ENCODE measurements at places on chromosomes 6 and 20.

GRCh38 chr6:147651249-147652063, 143.0 kb downstream of the SAMD5 start:
- no peak for DNase-seq

GRCh38 chr6:104640761-104641160, 219.0 kb downstream of the HACE1 start:
- DNase-seq, result no peak

DNA sequence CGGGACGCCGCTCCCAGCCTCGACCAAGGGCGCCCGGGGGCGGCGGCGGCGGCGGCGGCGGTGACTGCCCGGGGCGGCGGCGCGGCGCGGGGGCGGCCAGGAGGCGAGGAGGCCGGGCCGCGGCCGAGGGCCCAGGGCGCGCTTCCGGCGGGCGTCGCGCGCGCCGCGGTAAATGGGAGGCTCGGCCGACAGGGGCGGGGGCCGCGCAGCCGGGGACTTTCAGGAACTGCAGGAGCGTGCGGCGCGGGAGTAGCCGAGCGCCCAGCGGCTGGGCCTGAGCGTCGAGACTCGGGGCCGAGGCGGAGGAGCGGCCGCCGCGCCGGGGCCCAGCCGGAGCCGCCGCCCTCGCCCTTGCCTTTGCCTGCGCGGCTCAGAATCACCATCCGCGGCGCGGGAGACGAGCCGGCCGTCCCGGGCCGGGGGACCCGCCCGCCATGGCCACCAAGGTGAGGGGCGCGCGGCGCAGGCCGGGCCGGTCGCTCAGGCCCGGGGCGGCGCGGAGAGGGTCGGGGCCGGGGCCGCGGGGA, at the start of gene SNX9:
TSS of gene SNX9 (plus strand) at position 246 of the 527 bp plus-strand sequence. CDS start at position 435, 189 bp downstream.
- peak; percentile 52 for DNase-seq

- no peak for DNase-seq
Observed at GRCh38 chr20:46559001-46559400, 8.5 kb upstream of the OCSTAMP start.

GRCh38 chr6:14804785-14805210, 441.1 kb upstream of the JARID2 start:
- no peak for DNase-seq

- no peak for DNase-seq
Observed at GRCh38 chr20:47038566-47039560, 144.2 kb downstream of the EYA2 start.

DNA sequence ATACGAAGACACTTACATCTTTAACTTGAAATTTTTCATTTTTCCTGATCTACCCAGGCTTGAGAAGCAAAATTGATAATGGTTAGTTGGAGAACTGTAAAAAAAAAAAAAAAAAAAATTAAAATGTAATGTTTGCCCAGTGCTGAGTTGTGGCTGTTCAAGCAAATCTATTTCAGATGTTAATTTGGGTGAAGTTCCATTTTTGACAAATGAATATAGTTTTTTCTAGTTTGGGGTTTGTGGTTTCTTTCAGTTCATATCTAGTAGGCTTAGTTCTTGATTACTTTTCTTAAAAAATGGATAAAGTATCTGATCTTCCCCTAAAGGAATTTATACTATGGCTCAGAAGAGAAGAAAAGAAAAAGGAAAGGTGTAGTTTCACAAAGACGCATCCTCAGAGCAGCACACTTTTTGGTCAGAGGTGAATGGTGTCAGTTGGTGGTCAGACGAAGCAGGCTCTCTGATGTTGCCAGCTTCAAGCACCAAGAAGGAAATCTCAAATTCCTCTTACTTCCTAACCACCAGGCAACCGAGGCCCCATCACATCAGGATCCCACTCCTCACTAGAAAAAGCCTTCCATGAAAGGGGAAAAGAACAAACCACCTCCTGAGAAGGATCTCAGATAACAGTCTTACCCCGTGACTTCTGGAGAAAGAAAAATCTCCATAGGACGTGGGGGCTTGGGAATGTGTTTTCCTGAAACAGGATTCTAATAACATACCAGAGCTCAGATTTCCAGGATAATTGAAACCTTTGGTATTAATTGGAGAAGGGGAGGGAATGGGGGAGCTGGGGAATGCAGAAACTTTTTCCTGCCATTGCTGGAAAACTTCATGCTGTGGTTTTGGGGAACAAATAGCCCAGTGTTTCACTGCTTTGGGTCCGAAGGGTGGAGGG, 396.2 kb downstream of the CD83 start:
- DNase-seq, result no peak

- DNase-seq, result no peak
Observed at GRCh38 chr6:145138469-145139139, 596.7 kb downstream of the EPM2A start.

DNA sequence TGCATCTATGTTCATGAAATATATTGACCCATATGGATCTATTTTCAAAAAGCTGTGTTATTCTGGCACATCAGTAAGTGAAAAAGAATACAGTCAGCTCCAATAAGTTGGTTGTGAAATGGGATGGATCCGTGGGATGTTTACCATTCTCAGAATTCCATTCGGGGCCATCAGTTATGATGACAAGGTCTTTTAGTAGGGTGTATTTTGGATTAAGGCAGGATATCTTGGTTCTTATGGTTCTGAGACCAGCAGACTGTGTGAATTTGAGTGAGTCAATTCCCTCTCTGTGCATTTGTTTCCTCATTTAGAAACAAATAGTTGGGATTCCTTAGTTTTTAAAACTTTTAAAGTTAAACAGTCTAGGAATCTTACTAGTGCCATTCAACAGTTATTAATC, 287.4 kb downstream of the CD109 start:
- DNase-seq, result no peak

DNA sequence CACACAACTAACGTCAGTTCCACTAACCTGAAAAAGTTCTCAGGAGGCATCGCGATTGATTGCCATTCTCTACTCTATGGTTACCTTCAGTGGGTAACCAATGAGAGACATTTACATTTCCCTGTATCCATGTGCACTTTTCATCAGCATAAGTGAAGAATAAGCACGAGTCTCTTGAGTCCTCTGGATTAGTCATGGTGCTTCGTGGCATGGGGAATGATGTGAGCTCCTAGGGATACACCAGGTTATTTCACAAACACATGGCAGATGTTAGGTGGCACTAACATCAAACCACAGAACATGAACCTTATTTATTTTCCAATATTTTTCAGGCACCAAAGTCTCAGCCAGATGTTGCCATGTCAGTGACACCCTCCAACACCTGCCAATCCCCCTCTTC, 64.0 kb downstream of the FYN start:
- no peak for DNase-seq

DNA sequence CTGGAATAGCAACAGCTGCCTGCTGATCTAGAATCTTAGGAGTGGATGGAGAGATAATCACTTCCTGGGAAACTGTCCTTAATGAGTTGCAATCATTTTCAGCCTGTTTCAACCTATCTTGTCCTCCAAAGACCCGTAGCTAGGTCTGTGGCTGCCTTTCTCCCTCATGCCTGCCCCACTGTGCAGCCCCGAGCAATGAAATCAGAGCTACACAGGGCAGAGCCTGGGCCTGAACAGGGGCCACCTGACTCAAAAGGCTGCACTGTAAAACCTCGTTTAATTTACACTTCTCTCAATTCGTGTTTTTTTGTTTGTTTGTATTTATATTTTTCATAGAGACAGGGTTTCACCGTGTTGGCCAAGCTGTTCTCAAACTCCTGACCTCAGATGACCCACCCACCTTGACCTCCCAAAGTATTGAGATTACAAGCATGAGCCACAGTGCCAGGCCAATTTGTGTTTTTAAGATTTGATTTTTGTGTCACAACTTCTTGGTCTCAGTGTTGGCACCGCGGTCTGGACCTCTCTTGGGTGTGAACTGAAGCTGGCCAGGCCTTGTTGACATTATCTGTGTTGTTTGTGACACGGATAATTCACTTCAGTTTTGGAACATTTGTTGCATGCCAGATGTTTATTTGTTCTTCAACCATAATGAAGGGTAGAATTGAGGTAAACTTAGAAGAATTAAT, 21.5 kb downstream of the GGTLC1 start:
- no peak for DNase-seq

GRCh38 chr20:40802886-40803285, 113.8 kb upstream of the MAFB start:
- no peak for DNase-seq

DNA sequence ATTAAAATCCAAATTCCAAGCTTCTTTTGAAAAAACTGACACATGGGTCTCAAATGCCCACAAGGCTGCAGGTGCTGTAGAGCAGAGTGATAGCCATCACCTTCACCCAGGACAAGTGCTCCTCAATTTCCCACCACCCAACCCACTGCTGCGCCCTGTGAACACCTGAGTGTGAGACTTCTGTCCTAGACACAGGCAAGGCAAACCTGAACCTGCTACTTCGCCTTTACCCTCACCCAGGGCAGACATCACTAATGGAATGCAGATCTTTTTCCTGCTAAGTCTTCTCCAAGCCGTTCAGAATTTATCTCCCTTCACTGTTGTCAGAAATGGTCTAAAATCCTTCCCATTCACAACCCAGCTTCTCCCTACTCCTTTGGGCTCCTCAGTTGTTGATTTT, 65.9 kb downstream of the PREX1 start:
- DNase-seq, result no peak

GRCh38 chr20:40196846-40197436, 492.1 kb downstream of the MAFB start:
- DNase-seq, result no peak

- DNase-seq, result no peak
Observed at GRCh38 chr6:41420186-41420585, 84.8 kb downstream of the NCR2 start.

GRCh38 chr6:5566718-5567117, 305.4 kb downstream of the FARS2 start:
- DNase-seq, result no peak

DNA sequence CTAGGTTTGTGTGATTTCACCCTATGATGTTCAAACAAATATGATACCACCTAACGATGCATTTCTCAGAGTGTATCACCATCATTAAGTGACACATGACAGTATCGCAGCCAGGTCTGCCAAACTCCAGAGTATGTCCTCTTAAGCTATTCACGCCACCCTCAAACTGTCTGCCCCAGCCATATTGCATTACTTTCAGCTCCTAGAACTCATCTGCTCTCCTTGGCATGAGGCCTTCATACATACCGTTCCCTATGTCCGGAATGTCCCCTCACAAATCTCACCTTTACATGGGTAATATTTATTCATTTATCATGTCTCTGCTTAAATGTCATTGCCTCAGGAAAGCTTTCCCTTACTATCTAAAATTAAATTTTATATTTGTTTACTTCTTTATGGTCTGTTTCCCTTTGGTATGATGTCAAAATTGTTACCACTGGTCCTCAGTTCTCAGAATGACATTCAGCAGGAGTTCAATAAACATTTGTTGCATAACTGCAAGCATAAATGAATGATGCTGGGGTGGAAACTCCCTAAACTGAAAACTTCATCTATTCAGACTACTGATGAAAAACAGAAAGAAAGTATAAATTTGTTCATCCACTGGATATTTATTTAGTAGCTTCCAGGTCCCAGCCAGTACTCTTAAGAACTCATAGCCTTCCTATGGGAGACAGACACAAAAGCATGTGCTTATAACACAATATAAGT, 3.2 kb downstream of the SESN1 start:
- DNase-seq, result no peak

DNA sequence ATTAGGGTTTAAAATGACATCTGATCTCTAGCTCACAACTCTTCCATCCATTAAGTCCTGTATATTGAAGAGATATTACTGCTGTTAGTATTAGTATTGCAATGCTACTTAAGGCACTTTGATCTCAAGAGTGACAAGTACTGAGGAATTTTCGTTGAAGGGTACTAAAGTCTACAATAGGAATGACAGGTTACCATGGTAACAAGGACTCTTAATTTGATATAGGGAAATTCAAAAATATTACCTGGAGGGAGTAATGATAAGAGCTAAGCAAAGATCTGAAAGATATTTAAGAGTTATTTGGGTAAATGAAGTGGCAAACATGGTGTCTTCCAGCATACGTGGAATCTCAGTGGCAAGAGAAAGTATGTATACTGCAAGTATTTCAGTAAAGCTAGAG, 518.0 kb upstream of the SLC35B3 start:
- DNase-seq, result no peak

GRCh38 chr6:37239526-37239925, 18.0 kb upstream of the TBC1D22B start:
- no peak for DNase-seq

DNA sequence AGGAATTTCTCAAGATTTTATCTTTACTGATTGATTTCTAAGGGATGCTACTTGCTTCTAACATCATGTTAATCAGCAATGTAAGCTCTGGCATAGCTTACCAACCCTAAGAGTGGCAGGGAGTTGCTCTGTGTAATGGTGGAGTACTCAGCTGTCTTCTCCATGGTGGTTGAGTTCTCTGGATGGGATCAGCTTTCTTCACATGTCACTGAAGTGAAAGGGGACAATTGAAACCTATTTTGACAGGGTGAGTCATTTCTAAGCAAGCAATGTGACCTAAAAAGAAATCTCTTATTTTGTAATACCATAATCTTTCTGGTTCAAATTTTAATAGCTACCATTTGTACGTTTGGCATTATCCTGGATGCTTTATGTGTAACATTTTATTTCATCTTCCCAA, 430.4 kb downstream of the GJA1 start:
- no peak for DNase-seq

DNA sequence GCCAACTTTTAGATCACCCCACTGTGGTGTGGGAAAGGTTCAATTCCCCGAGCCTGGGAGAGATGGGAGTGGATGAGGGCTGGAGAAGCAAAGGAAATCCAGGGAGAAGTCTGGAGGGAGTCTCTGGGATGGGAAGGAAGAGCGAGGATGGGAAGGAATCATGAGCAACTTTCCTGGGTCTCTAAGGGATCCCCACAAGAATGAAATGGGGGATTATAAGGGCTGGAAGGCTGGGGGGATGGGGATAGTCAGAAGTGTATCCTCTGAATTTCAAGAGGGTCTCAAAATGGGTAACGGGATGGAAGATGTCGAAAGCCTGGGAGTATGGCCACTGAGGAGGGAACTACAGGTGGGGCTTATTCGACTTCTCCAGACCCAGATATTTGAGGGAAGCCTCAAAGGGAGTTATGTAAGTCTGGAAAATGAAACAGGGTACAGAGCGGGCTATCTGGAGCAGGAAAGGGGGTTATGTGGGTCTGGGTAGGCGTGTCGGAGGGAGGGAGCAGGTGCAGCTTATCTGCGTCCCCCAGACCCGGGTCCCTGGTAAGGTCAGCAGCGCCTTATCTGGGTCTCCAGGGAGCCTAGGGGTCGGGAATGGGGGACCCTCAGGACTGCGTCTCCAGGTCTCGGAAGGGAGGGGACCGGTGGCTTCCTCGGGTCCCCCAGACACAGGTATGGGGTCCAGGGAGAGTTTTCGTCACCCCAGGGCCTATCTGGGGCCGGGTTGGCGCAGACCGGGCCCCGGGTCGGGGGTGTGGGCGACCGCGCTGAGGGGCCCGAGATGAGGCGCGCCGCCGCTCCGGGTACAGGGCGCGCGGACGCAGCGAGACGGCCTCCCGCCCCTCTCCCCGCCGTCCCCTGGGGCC, 550 bp downstream of the PLAGL2 start:
- peak; percentile 13 for DNase-seq

- DNase-seq, result no peak
Observed at GRCh38 chr6:169908403-169908933, 157.0 kb downstream of the ERMARD start.

- no peak for DNase-seq
Observed at GRCh38 chr6:142914369-142914768, 30.6 kb downstream of the HIVEP2 start.

- no peak for DNase-seq
Observed at GRCh38 chr6:108167449-108168089, 1.7 kb downstream of the NR2E1 start.

GRCh38 chr6:124466949-124467348, 495.3 kb upstream of the RNF217 start:
- DNase-seq, result no peak

GRCh38 chr20:6940048-6940447, 172.6 kb downstream of the BMP2 start:
- no peak for DNase-seq
